ENCODE measurements at places on chromosomes 7 and 10.
A peak's percentile ranks its signal among the peaks of the same experiment; 100 is the strongest.

GRCh38 chr7:5333121-5334045 lies 50.6 kb downstream of the SLC29A4 start:
- DNase-seq = no peak

DNA sequence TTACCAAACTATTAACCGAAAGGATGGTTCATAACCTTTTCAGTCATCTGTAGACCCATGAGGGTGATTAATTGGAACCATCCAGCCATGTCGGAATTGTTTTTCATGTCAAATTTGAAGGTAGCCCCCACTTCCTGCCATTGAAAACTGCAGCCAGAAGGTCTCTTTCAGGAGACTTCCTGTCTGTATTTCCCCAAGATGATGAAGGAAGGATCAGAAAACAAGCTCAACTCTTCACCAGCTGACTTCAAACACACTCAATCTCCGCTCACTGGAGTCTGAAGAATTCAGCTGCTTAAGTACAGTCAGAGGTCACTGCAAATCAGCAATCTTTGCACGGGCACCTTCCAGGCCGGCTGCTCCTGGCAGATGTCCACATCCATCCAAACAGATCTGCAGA lies 291.7 kb upstream of the NPVF start:
- DNase-seq = no peak

- DNase-seq = no peak
Measured at GRCh38 chr7:158080899-158081445, 506.7 kb downstream of the PTPRN2 start.

DNA sequence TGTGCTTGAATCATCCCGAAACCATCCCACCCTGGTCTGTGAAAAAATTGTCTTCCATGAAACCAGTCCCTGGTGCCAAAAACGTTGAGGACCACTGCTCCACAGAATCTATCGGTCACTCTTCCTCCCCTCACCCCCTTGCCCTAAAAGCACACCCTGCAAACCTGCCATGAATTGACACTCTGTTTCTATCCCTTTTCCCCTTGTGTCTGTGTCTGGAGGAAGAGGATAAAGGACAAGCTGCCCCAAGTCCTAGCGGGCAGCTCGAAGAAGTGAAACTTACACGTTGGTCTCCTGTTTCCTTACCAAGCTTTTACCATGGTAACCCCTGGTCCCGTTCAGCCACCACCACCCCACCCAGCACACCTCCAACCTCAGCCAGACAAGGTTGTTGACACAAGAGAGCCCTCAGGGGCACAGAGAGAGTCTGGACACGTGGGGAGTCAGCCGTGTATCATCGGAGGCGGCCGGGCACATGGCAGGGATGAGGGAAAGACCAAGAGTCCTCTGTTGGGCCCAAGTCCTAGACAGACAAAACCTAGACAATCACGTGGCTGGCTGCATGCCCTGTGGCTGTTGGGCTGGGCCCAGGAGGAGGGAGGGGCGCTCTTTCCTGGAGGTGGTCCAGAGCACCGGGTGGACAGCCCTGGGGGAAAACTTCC lies 784 bp upstream of the SERPINE1 start:
- DNase-seq = no peak

GRCh38 chr7:37495574-37496184 lies 47.0 kb upstream of the ELMO1 start:
- no peak for DNase-seq

DNA sequence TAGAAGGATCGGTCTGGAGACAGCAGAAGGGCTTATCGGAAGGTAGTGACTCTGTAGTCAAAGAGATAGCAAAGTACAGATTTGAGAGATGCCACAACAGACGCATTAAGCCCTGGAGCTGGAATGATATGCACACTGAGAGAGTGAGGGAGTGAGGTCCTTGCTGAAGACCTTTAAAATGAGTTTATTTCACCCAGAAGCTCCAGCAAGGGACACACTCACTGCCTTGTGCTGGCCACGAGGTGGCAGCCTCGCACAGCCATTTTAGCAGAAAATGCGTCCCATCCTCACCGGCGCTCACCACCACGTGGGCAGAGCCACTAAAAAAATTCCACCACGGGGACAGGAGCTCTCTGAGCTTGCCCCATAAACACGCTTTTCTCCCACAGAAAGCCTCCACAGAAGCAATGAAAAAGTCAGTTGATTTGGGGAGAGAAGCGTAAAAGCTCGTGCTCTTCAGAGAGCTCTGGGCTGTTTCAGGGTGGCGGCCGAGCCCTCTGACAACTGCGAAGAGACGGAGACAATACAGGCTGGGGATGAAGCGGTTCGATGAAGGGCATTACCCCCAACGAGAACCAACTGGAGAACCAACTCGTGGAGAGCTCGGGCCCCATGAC lies 163.0 kb upstream of the KLF14 start:
- DNase-seq = peak; percentile 51

- DNase-seq = no peak
Measured at GRCh38 chr7:106175507-106175906, 63.4 kb upstream of the SYPL1 start.

DNA sequence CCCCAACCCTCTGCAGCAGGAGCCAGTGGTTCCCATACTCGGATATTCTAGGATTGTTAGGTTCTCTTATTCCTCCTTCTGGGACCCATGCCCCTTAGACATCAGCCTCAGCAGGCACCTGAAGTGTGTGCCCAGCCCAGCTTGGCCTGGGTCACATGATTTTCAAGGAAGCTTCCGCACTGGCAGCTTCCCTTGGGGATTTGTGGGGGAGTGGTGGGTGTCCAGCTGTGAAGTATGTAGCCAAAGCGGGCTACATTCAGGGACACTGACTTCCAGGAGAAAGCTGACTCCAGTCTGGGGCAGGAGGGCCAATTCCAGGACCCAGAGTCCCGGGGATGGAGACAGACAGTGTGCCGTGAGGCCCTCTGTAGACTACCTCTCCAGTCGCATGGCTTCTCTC lies 1.3 kb downstream of the LDB1 start:
- DNase-seq = no peak

GRCh38 chr7:135233570-135233969 lies at the start of gene STRA8:
Gene STRA8, plus strand, starts transcription at chr7:135233838. Its CDS starts 6,687 bp downstream, at chr7:135240525.
- DNase-seq = no peak

DNA sequence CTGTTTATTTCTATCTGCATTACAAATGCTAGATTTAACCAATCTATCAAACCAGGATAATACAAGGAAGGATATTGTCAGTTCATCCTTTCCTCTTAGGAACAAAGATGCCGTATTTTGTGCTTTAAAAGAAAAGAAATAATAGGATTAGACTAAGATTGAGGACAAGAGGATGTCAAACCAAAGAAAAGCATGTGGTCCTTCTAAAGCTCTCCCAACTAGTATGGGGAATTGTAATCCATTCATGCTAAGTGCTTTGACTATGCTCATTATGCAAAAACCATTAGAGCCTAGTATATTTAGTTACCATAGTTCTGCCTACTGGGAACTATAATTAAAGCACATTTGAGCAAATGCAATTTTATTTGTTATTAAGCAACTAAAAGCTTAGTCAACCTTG lies 280.2 kb downstream of the GRM8 start:
- DNase-seq = no peak

DNA sequence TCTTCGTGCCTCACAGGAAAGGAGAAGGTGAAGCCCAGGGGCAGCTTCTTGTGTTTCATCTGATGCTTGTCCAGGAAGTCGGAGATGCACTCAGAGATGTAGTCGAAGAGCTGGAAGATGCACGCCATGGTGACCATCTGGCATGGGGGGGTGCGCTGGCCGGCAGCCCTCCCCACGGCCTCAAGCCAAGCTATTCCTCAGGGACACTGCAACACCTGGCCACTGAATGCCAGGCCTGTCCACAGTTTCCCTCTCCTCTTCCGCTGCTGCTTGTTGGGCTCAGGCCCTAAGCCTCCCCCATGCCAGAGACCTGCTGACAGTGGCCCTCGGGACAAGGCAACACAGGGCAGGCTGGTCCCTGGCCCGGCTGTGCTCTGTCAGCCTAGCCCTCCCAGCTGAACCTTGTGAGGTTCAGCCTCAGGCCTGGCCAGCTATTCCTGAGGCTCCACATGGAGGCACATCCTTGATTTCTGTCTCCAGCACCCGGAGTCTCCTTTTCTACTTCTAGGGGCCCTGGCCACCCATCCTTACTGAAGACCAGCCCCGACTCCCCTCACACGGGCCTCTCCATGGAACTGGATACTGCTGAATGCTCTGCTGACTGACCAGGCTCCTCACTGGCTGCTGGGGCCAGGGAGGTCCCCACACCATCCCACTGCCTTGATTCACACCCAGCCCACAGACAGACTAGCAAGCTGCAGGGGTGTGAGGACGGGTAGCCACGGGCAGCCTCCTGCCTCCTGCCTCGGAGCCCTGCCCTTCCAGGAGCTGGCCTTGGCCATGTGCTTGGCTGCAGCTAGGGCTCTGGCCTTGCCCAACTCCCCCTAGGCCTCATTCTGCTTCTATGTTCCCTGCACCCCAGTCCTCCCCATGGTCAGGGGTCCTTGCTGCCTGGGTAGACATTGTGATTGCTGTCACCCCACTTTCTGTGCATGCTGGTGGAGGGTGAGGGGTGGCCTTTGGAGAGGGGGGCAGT lies 10.1 kb upstream of the MYL7 start:
- DNase-seq = no peak

DNA sequence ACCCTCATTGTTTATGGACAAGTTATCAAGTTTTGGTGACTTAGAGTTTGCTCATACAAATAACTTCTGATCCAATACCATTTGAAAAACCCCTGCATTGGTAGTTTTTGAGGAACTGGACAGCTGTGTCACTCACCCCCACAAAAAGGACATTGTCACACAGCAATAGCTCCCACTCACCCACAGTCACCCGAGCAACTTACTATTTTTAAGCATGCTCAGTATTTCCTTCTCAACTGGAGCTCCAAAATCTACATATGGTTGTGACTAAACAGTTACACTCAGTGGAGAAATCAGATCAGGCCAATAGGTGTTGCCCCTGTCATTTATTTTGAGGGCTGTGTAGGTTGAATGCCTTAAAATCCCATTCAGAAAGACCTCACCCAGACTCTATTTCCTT lies 165.2 kb upstream of the AUTS2 start:
- no peak for DNase-seq

GRCh38 chr10:26860102-26860442 lies 686 bp downstream of the ABI1 start:
- DNase-seq = peak; percentile 47

GRCh38 chr10:102281102-102281487 lies 35.8 kb downstream of the GBF1 start:
- DNase-seq = no peak

GRCh38 chr10:50271564-50272250 lies 20.4 kb upstream of the ASAH2 start:
- no peak for DNase-seq

DNA sequence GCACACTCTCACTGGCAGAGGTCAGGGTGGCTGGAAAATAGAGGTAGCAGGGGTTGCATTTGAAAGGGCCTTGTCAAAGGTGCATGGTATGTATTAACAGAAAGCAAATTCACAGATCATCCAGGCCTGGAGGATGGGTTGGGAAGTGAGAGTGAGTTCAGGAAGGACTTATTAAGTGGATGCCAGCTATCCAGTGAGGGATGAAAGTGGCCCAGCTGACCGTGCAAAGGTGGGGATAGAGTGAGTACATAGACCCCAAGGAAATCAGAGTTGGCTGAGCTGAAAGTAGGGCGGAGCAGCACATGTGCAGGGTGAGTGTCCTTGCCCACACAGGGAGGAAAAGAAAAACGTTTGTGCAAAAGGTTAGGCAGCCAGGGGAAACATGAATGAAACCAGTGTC lies 58.1 kb downstream of the HECW1 start:
- no peak for DNase-seq

DNA sequence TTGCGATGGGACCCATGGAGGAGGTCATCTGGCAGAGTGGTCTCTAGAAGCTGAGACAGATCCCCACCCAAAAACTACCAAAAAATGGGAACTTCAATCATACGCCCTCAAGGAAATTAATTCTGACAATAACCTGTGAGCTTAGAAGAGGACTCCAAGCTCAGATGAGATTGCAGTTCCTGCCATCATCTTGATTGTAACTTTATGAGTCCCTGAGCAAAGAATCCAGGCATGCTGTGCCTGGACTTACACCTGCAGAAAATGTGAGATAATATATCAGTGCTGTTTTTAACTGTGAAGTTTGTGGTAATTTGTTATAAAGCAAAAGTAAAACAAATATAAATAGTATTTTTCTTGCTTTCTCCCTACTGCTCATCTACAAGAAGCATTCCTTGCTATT lies 299.6 kb upstream of the MBL2 start:
- DNase-seq = no peak

DNA sequence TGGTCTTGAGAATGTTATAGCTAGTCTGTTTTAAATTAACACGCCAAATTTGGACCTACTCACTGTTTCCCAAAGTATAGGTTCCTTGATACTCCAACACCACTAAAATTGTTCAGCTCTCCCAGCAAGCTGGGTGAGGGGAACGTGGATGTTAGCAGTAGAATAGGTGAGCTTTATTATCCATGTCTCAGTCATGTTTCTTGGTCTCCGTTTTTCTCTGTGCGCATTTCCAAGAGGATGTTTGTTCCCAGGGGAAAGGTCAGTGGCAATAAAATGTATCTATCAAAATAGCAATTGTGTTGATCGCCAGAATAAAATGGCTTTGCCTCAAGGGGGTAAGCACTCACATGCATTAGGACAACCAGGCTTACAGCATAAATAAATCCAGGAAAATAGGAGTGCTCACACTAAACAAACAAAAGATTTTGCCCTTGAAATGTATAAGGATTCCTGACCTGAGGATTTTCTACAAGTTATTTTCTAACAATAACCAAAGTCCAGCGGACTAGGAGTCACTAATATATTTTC lies 187.0 kb upstream of the C7orf33 start:
- DNase-seq = no peak

- no peak for DNase-seq
Measured at GRCh38 chr10:33776419-33777070, 442.1 kb upstream of the NRP1 start.

DNA sequence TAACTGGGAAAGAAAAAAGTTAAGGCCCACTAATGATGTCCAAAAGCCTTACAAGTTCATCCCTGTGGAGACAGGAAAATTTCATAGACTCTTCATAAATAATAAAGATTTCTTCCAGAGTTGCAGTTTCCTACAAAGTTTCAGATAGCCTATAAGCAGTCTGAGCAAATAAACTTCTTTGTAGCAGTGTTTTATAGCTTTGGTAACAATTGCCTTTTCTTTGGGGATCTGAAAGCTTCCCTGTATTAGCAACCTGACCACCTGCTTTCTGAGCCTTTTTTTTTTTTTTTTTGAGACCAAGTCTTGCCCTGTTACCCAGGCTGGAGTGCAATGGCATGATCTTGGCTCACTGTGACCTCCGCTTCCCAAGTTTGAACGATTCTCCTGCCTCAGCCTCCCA lies 150.0 kb downstream of the NRBF2 start:
- DNase-seq = no peak

DNA sequence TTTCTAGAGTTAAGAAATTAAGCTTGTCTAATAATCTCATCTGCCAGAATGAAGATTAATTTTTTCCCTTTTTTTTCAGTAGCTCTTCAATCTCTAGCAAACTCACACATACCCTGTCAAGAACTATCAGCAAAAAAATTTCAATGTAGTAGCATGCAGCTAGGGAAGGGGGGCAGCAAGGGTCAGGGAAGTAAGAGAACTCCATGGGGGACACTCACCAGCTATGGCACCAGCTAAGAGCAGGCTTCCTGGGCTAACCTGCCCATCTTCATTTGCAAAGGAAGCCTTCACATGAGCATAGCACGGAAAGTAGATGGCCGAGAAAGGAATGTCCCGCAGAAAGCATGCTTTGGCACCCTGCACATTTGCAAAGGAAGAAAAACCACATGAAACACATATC lies 190.4 kb downstream of the SLC25A13 start:
- no peak for DNase-seq

GRCh38 chr10:74612195-74612594 lies 214.2 kb upstream of the KAT6B start:
- DNase-seq = no peak

All from activated gamma-delta T cell treated with Interleukin-2 at 50 U/mL for 16 hours (primary cell).